ENCODE measurements at places on chromosomes 13 and 19. TPM values are rescaled to one million over a fixed set of nuclear protein-coding genes. Genes with fewer than 3 reads are reported as not detected.

CD209 gene
- 63.5 TPM for total RNA-seq

- DNase-seq: no peak
These were observed 18.9 kb downstream of the PAK4 start for GRCh38 chr19:39144290-39145071.

GRCh38 chr19:52670046-52670445 is 31.9 kb upstream of the ZNF83 start:
- DNase-seq: no peak

DNA sequence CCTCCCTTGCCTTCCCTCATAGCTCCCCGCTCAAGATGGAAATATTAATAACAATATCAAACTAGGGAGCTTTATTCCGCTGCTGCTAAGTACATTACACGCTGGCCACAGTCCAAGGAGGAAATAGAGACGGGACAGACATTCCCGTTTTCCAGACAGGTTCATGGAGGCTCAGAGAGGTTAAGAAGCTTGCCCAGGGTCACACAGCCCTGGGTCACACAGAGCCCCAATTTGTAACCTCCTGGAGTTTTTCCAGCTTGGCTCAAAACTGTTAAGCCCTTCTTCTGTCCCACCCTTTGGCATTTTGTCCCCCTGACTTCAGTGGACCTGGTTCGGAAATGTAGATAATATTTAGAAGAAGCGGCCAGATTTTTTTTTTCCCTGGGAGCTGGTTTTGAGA is 2.0 kb downstream of the BICRA start:
- DNase-seq: no peak

GRCh38 chr19:54871696-54872095 is 2.3 kb upstream of the FCAR start:
- DNase-seq: no peak

Measured in mesenteric fat pad (tissue), 1 donor.